ENCODE measurements at places on chromosomes 7 and 10.

DNA sequence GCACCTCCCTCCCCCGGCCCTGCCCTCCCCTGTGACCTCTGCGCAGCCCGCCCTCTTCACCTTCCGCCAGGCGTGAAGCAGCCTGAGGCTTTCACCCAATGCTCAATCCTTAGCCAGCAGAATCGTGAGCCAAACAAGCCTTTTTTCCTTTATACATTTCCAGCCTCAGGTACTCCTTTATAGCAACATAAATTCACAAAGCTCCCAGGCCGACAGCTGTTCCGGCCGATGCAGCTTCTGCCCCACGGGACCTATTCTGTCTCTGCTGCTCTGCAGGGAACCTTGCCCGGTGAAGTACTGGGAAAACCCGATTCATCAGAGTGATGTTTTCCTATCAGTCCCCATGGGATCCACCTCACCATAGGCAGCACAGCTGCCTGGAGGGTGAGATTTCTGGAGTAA lies 87.4 kb downstream of the CHST15 start:
- DNase-seq: no peak

GRCh38 chr7:12028508-12028907 lies 182.6 kb upstream of the TMEM106B start:
- DNase-seq: no peak

DNA sequence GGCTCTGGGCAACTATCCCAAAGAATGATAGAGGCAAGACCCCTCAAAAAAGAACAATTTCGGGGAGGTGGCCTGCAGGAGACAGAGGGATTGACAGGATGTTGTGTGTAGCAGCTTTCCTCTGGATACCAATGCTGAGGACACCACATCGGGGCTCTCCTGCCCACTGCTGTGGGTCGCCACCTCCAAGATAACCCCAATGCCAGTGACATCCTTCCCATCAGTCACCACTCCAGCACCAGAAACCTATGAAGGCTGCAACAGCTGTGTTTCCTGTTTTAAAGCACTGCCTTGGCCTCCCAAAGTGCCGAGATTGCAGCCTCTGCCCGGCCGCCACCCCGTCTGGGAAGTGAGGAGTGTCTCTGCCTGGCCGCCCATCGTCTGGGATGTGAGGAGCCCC lies 17.6 kb downstream of the ARHGAP19 start:
- DNase-seq: no peak

DNA sequence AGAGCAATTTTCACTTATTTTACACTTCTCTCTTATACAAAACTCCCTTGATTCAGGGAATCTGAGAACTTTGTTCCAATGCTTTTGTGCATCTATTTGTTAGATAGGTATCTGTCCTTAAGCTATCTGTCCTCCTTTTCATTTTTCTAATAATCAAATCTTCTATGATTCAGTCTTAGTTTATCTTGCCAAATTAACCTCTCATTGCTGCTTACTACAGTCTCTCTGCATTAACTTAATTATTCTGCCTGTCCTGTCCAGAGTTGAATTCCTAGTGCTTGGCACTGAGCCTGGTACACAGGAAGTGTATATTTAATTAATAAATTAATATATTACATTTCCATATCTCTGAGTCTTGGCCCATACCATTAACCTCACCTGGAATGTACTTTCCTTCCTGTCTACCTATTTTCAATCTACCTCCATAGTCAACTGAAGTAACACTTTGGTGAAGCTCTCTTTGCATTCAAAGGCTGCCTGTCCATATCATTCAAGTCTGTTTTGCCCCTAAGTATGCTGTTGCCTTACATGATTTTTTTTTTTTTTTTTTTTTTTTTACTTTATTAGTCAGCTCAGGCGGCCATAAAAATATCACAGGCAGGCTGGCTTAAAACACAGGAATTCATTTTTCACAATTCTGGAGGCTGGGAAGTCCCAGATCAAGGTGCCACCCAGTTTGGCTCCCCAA lies 66.0 kb upstream of the CSTF2T start:
- no peak for DNase-seq

- no peak for DNase-seq
These were observed 123.3 kb downstream of the ZMIZ1 start for GRCh38 chr10:79191951-79192676.

GRCh38 chr7:36396150-36396549 lies 6.5 kb downstream of the ANLN start:
- no peak for DNase-seq

DNA sequence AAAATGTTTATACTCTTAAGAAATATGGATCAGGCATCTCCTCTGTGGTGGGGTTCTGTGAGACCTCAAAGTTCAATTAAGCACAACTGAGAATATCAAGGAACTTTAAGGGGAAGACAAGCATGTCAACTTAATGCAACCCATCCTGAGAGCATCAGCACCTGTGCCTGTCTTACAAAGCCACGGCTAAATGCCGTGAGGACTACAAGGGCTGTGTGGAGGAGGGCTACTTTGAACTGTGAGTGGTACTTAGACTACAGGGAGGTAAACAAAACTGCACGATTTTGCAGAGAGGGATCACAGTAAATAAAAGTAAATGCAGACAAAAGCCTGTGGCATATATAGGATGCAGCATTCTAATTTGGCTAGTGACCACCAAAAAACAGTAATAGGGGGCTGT lies 139.1 kb downstream of the ATE1 start:
- DNase-seq: no peak

DNA sequence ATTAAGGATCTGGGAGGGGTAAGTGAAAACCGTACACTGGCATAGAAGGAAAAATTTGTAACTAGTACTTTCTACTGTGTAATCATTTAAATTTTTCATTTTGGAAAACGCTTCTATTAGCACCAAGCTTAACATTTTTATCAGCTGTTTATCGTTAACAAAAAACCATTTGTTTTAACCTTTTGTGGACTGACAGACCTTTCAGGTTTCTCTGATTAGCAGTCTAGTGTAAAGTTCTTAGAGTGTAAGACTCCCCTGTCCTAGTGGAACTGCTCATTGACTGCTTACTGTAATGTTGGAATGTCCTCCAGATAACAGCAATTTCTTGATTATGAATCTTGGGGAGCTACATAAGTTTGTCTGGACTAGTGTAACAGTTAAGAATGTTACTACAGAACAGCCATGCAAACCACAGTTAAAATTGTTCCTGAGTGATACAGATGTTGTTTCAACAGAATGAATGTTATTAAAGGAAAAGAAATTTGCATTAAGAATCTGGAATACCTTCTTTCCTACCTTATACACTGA lies 2.0 kb downstream of the DBF4 start:
- no peak for DNase-seq

- no peak for DNase-seq
These were observed 406 bp downstream of the PRLHR start for GRCh38 chr10:118595064-118595420.

GRCh38 chr10:28619455-28619854 lies 57.9 kb upstream of the BAMBI start:
- DNase-seq: no peak

DNA sequence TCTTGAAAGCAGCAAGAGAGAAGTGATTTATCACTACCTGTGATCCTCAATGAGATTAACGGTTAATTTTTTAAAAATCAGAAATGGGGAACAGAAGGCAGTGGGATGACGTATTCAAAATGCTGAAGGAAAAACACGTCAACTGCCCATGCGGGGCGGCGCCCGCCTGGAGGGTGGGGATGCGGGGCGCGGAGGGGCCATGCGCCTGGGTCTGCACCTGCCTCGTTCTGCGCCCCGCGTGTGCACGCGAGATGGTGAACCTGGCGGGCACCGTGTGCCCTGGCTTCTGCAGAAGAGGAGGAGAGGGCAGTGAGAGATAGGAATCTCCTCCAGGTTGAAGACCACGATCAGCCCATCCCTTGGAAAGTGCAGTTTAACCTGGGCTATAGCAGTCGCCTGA lies 79.3 kb upstream of the ZNF32 start:
- no peak for DNase-seq

GRCh38 chr7:41239596-41239995 lies 463.3 kb downstream of the INHBA start:
- DNase-seq: no peak
